Right lung (tissue), 10 donors: ENCODE measurements at places on chromosomes 6 and 20. TPM values are rescaled to one million over a fixed set of nuclear protein-coding genes. Genes with fewer than 3 reads are reported as not detected.

GRCh38 chr6:89987140-89987539, 92.9 kb downstream of the GJA10 start:
- DNase-seq, result no peak

The HCRTR2 gene
- polyA plus RNA-seq, result not detected

GRCh38 chr6:15945593-15946159, 183.2 kb upstream of the MYLIP start:
- DNase-seq, result no peak

The MYB gene
- polyA plus RNA-seq, result 5.5 TPM
